ENCODE measurements at places on chromosomes 1 and 21.

DNA sequence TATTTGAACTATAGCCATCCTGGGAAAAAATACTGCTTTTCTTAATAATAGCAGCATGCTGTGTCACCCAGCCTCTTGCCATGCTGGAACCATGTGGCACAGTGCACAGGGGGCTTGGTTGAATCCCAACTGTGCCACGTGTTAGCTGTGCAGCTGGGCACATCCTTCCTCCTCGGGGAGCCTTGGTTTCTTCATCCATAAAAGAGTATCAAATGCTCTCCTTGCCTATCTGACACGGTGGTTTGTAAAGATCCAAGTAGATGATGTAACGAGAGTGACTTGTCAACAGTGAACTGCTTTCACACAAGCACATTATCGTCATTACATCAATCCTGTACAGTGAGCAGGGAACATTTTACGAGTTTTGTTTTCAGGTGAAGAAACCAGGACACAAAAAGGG, 24.4 kb downstream of the VASH2 start:
- DNase-seq: no peak

GRCh38 chr1:181390410-181391077, 92.8 kb upstream of the CACNA1E start:
- no peak for DNase-seq

- no peak for DNase-seq
Observed at GRCh38 chr1:57748719-57749118, 324.9 kb upstream of the DAB1 start.

DNA sequence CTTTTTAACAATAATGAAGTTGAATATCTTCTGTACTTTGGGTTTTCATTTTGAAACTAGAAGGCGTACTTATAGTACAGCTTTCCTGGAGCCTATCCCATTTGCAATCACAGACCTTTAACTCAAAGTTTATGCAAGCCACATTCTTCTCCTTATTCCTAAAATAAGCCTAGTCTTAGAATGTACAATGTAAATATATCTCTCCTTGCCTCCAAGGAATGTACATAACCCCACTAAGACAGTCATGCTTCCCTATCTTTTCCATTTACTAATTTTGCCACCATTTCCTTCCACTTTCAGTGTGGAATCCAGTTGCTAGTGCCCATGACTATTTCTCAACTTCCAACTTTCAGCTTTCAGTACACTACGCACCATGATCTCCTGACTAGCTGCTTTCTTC, 327.6 kb downstream of the ST6GALNAC3 start:
- no peak for DNase-seq

GRCh38 chr1:162003830-162004215, 19.8 kb downstream of the OLFML2B start:
- DNase-seq: no peak

DNA sequence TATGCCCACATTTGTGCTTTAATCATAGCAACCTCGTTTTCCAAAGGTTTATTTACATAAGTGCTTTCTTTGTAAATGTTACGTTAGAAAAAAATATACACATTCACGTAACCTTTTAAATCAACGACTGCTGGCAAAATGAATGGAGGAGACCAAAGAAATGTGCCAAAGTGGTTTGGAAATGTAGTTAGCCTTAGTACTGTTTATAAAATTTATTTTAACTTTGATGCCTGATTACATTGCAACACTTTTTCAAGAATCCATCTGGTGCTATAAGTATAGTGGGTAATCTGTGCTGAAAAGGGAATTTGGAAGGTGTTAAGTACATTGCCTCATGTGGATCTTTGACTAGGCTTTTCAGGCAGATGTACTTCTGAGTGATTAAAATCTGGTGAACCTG, 108.9 kb downstream of the IFI44 start:
- no peak for DNase-seq

DNA sequence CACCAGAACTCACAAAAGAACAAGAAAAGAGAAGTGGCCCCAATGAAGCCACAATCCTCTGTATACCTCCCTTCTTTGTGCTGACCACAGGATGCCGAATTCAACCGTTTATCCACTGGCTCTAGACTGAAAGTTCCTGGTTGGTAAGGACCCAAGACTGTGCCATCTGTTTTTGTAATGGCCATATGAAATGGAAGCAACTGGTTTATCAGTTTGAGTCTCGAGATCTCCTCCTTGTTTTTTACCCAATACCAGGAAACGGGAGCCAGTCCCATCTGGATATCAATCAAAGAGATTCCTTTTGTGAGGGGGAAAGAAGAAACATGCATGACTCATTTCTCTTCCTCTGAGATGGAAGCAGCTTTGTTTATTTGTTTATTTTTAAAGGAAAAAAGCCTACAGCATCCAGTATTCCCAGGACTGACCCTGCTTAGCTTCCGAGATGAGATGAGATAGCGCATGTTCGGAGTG, 32.4 kb upstream of the ZNF124 start:
- DNase-seq: no peak

- no peak for DNase-seq
Observed at GRCh38 chr1:27539901-27540861, 50.2 kb upstream of the WASF2 start.

DNA sequence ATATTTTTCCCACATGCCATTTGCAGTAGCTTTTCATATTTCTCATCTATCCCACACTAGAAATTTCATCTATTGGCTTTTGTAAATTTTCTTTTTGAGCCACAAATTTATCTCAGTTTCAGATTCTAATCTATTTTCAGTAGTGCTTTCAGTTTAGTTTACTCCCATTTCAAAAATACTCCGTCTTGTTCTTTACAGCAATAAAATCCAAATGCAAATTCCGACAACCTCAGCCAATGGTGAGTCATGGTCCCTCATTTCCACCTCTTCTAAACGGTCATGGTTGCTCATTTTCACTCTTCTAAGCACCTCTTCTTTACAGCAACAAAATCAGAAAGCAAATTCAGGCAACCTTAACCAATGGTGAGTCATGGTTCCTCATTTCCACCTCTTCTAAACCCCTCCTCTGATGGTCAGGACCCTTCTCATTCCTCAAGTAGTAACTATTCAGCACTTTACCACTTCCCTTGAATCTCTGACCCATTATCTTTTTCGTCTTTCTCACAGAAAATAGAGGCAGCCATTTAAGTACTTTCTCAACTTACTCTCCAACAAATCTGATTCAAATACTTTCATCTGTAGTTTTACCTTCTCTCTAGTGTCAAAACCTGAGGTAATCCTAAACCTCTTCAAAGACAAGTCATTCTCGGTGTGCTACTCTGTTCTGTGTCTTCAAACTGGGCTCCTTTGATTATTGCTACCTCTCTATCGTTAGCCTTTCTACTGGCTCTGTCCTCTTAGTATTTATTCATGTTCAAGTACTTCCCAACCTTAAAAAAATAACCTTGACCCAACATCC, 34.4 kb downstream of the C21orf91 start:
- DNase-seq: no peak

- DNase-seq: no peak
Observed at GRCh38 chr1:151513626-151514121, 2.5 kb downstream of the CGN start.

GRCh38 chr1:229162825-229163515, 107.9 kb upstream of the RAB4A start:
- DNase-seq: no peak

DNA sequence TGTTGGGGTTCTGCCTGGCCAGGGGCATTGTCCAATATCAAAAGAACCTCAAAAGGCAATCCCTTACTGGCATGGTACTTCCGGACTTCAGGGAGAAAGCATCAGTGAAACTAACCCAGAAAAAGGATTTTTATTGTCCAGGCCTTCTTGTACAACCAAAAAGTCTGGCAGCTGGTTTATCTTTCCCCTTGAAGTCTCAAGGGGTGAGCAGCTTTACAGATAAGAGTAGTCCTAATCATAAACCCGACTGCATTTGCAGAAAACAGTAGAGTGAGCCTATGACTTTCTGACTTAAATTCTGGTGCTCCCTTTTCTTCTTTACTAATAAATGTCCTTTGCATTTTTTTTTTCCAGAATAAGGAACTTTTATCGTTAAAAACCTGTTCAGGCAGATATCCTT, 104.0 kb upstream of the CHRM3 start:
- no peak for DNase-seq

DNA sequence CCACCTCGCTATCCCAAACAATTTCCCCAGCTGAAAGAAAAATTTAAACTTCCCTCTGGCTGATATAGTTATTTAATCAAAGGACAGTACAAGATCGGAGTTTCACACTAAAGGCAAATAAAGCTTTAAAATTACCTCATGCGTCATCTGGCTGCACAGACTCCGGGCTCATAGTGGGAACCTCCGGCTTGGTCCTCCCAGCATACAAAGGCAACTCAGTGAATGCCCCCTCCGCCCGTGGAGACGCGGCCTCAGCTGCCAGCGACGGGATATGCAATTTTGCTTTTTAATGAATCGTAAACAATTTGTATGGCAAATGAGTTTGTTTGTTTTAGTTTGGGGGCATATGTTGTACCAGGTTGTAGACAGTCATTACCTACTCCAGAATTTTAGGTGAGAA, 214.6 kb upstream of the NFIA start:
- no peak for DNase-seq

GRCh38 chr1:203621559-203622262, 4.9 kb upstream of the ATP2B4 start:
- DNase-seq: no peak

- DNase-seq: no peak
Observed at GRCh38 chr1:157519451-157519850, 32.9 kb downstream of the FCRL5 start.

DNA sequence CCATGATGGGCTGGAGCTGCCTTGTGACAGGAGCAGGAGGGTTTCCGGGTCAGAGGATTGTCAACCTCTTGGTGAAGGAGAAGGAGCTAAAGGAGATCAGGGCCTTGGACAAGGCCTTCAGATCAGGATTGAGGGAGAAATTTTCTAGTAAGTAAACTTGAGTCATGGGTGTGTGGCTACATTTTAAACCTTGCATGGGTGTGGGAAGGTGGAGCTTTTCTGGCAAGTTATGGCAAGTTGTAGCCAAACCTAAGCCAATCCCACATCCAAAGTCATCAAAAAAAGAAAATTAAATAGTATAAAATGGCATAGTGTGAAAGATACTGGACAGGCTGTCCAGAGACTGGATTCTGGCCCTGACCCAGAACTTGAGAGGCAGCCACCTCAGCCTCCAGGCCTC, 39.8 kb upstream of the HSD3B1 start:
- no peak for DNase-seq

GRCh38 chr1:165153182-165153581, 203.3 kb downstream of the LMX1A start:
- no peak for DNase-seq

GRCh38 chr1:201080135-201080534, 32.1 kb downstream of the CACNA1S start:
- no peak for DNase-seq

GRCh38 chr1:184022668-184023067, 14.9 kb downstream of the COLGALT2 start:
- no peak for DNase-seq

DNA sequence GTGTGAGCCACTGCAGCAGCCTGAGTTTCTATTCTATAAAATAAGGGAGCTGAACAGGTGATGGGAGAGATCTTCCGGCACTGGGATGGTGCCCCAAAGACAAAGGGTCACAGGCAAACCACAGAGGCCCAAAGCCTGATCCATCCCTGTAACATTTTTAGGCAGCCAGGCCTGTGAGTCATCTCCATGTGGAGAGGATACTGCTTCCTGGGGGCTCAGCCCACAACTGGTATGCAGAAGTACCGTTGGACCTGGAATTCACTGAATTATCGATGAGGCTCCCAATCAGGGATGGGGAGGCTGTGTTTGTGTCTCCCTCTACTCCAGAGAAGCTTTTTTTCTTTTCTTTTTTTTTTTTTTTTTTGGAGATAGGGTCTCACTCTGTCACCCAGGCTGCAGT, 48.8 kb upstream of the WASF2 start:
- no peak for DNase-seq

DNA sequence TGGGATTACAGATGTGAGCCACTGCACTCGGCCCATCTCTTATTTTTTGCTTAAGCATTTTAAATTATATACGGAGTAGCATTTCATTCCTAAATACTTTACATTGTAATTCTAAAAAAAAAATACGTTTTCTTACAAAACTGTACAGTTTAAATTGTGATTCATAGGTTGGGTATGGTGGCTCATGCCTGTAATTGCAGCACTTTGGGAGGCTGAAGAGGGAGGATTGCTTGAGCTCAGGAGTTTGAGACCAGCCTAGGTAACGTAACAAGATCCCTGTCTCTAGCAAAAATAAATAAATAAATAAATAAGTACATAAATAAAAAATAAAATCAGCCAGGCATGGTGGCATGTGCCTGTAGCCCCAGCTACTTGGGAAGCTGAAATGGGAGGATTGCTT, 24.6 kb downstream of the TBCE start:
- DNase-seq: no peak

- DNase-seq: no peak
Observed at GRCh38 chr1:69913977-69914376, 291.4 kb downstream of the LRRC40 start.

DNA sequence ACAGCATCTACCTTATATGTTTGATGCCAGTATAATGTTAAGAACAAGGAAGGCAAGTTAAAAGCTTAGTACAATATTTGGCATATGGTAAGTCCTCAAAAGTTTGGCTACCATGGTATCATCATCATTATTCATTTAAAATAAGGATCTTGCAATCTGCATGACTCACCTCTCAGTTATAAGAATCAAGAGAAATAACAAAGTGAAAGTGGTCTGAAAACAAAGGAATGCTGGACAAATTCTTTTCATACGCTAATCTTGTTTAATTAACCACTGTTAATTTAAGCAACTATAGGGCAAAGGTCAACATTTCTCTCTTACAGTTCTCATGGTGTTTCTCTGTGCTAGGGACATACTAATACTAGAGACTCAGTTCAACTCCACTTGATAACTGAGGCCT, 13.0 kb upstream of the CLDN19 start:
- DNase-seq: no peak

- no peak for DNase-seq
Observed at GRCh38 chr1:27227765-27228164, 6.7 kb upstream of the WDTC1 start.

DNA sequence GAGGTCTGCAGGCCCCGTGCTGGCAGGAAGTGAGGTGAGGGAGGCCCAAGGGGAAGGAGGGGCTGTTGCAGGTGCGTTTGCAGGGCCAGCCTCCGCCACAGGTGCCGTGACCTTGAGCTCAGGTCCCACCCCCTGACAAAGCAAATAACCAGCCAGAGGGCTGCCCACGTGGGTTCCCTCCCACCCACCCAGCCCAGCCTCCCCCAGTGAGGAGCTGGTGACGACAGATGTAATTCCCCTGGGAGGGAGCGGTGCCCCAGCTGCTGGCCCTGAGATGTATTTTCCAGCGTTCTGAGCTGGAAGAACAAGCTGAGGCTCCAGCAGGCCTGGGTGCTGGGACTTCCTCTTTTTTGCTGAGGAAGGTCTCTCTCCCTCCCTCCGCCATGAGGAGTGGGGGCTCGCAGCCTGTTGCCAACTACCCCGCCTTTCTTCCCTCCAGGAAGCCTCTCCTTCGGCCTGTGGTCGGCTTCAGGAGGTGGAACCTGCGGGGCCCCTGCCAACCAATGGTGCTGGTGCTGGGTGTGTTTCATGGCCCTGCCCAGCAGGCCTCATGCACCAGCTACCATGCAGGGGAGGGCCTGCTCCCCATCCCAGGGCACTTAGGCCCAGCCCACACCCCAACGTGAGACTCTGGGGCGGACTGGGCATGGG, 153.2 kb downstream of the PRDM16 start:
- no peak for DNase-seq

GRCh38 chr21:35603494-35603893, 456.8 kb downstream of the SETD4 start:
- DNase-seq: no peak

GRCh38 chr1:221087919-221088318, 208.7 kb downstream of the HLX start:
- DNase-seq: no peak
